ENCODE measurements at places on chromosomes 7 and 10. TPM values are rescaled to one million over a fixed set of nuclear protein-coding genes. Genes with fewer than 3 reads are reported as not detected.

TBXAS1 gene
- total RNA-seq, result 2.1 TPM

PHKG1 gene
- 1.0 TPM for total RNA-seq

FAM131B gene
- total RNA-seq, result 8.2 TPM

WIPF3 gene
- under 0.01 TPM for total RNA-seq

Measured in bronchial smooth muscle cell (primary cell).